GM23248 (cell line): ENCODE measurements at places on chromosomes 6 and 20.

GRCh38 chr6:89970072-89970471 is 75.8 kb downstream of the GJA10 start:
- DNase-seq: no peak

DNA sequence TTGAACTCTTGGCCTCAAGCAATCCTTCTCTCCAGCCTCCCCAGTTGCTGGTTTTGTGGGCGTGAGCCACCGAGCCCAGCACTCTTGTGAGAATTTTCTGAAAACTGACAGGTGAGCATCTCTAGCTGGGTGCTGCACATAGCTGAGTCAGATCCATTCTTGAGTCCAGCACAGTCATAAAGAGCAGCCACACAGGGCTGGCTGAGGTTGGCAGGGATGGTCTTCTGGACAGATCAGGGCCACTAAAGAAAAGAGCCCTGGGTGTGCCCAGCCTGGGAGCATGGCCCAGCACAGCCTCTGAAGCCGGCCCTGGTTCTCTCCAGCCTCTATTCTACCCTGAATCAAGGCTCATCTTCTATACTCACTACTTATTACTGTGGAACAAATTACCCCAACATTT is 11.5 kb downstream of the DLGAP4 start:
- no peak for DNase-seq

- DNase-seq: no peak
These were observed 21.1 kb downstream of the AKAP7 start for GRCh38 chr6:131156411-131156810.

GRCh38 chr6:79077715-79078074 is 359 bp downstream of the PHIP start:
- DNase-seq: peak; percentile 64

DNA sequence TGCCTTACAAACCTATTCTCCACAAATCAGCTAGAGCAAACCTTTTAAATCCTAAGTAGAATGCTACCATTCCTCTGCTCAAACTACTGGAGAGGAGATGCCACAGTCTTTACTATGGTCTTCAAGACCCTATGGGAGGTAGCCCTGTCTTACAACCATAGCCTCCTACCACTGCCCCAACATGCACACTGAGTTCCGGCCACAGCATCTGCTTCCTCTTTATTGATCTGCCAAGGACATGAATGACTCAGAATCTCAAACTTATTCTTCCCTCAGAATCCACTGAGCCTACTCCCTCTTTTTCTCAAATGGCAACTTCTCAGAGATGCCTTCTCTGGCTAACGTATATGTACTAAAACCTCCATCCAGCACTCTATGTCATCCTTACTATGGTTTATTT is 12.2 kb upstream of the ANKEF1 start:
- DNase-seq: no peak

DNA sequence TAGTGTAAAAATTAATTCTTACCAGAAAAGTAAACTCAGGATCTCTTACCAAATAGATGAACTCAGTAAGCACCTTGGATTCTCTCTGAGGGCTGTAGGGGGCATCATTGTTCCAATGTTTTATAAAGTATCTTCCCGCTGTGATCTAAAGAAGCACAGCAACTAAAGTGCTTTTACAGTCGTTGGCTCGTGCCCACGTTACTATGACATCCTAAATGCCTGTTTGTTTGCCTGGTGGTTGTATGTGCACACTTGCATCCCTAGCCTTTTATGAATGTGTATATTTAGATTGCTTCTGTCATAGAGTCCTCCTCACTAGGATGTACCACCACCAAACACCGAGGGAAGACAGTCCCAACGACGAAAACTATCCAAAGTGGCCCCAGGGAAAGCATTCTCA is 34.5 kb downstream of the SLX4IP start:
- peak; percentile 84 for DNase-seq

DNA sequence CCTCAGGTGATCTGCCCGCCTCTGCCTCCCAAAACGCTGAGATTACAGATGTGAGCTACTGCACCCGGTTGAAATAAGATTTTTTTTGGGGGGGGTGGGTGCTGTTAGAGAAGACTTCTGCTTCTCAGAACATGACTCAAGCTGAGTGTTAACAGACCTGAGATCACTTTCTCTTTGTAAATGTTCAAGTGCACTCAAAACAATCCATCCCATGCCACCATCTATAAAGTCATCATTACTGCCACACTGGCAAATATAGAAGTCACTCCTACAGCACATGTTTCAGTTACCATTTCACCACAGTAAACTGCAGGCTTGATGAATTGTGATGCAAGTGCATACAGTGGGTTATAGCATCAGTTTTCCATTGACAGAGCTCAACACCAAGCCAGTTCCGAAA is 9.0 kb downstream of the VPS16 start:
- DNase-seq: no peak

DNA sequence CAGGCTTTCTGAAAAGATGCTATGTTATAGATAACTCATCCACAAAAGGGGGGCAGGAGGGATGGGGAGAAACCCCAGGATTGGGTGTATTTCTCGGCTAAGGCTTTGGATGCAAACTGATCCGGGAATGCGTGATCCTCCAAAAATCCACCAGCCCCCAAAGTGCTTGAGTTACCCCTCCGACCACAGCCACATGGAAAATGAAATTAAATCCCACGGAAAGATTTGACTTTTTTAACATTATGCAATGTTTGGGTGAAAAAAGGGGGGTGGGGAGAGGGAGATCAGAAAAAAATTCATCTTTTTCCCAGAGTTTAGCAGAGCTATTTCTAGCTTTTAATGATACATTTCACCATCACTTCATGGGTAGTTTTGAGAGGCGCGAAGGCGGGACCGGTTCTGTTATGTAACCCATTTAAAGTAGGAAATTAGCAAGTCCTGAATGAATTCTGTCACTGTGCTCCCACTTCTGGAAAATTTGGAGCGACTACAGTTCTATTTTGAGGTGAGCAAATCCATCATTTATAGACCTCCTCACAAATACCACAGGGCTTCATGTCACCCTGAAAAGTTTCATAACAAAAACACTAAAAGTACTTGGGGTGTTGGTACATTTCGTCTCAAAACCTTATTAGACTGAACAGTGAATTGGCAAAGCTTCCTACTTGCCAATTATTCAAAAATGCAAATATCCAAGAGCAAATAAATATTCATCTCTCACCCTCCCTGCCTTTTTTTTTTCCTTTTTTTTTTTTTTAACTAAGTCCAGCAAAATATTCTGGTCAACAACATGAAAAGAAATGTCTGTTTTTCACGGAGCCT is 51.9 kb upstream of the NFATC2 start:
- DNase-seq: no peak

- peak; percentile 55 for DNase-seq
These were observed 285.1 kb downstream of the CENPW start for GRCh38 chr6:126625019-126625418.

GRCh38 chr6:121867095-121867494 is 431.6 kb downstream of the GJA1 start:
- peak; percentile 60 for DNase-seq

DNA sequence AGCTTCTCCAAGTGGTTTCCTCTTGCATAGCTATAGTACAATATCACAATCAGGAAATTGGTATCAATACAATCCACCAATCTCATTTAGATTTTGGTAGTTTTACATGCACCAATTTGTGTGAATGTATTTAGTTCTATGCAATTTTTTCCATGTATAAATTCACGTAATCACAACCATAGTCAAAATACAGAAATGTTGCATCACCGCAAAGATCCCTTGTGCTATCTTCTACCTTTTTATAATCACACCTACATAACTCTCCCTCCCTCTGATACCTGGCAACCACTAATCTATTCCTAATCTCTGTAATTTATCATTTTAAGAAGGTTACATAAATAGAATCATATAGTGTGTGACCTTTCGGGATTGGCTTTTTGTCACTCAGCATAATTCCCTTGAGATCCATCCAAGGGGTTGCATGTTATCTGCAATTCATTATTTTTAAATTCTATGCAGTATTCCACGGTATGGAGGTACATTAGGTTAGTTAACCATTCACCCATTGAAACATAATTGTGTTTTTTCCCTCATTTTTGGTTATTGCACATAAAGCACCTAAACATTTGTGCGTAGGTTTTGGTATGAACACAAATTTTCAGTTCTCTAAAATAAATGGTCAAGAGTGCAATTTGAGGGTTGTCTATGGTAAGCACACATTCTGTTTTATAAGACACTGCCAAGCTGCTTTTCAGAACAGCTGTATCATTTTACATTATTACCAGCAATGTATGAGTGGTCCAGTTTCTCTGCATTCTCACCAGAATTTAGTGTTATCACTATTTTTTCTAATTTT is 95.1 kb upstream of the SLC22A23 start:
- no peak for DNase-seq

- peak; percentile 81 for DNase-seq
These were observed 89.0 kb upstream of the KCNK16 start for GRCh38 chr6:39411465-39411864.

GRCh38 chr6:110814102-110815014 is 911 bp downstream of the CDK19 start:
- DNase-seq: peak; percentile 84

- peak; percentile 42 for DNase-seq
These were observed 178.7 kb downstream of the OTOR start for GRCh38 chr20:16926626-16927430.

DNA sequence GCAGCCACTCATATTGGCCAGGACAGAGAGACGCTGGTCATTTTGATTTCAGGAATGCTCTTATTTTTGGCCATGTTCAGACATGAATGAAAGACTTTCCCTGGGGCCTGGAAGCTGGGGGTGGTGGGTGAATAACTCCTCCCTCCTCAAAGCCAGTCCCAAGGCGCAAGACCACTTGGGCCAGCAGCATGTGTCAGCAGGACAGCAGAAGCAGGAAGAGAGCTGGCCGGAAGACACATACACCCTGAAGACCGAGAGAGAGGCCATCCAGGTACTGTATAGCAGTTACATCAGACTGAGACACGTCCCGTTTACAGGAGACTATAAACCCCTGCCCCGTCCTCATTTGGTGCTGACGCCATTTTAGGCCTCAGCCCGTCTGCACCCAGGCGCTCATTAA is 29.2 kb upstream of the ULBP3 start:
- no peak for DNase-seq

- DNase-seq: no peak
These were observed 68.8 kb downstream of the ZBTB2 start for GRCh38 chr6:151322570-151322969.

- DNase-seq: no peak
These were observed 6.0 kb downstream of the APMAP start for GRCh38 chr20:24986436-24987015.

- no peak for DNase-seq
These were observed 44.6 kb downstream of the TULP4 start for GRCh38 chr6:158356586-158357546.

DNA sequence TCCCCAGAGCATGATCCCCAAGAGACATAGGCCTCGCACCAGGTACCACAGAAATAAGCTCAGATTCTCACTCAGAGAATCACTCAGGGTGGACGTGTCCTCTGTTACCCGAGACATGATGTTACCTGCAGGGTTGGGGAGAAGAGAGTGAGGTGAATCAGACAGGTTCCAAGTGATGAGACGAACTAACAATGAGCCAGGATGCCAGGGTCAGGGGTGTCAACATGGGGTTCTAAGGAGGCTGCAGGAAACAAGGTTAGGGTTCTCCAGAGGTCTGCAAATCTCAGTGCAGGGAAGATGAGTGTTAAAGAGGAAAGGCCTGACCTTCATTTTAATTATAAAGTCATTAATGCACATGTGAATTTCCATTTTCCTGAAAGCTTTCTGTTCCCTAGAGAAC is 2.5 kb downstream of the TAP1 start:
- no peak for DNase-seq

- peak; percentile 41 for DNase-seq
These were observed 71.8 kb upstream of the DSP start for GRCh38 chr6:7469696-7470095.

- DNase-seq: peak; percentile 86
These were observed 3.8 kb downstream of the EFHC1 start for GRCh38 chr6:52423971-52424381.

DNA sequence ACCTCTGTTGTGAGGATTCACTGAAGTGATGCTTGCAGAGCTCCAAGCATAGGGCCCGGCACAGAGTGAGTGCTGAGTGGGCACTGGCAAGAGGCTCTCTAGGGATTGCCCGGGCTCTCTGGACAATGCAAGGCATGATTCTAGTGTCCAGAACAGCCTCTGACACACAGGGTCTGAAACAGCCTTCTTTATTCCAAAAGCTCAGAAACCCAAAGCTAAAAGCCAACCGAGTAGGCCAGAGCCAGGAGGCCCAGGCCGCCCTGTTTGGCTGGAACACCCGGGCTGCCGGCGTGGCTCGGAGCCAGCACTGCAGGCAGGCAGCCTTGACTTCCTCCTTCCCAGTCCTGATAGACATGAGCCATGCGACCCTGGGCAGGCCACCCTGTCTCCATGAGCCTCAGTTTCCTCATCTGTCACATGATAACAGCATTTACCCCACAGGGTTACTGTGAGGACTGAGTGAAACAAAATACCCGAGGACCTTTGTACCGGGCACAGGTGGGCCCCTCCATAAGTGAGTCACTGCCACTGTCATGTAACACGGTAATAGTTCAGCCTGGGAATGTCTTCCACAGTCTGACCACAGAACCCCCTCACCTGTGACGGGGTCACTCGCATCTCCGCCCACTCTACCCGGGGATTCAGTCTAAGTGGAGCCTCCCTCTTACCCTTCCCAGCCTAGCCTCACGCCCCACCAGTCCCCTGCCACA is 51.5 kb downstream of the PTPRT start:
- no peak for DNase-seq

- no peak for DNase-seq
These were observed 13.8 kb upstream of the PM20D2 start for GRCh38 chr6:89132057-89132456.

- no peak for DNase-seq
These were observed 287.1 kb upstream of the SPTLC3 start for GRCh38 chr20:12721636-12722035.

GRCh38 chr20:32977281-32978008 is 26.8 kb downstream of the SUN5 start:
- DNase-seq: no peak

DNA sequence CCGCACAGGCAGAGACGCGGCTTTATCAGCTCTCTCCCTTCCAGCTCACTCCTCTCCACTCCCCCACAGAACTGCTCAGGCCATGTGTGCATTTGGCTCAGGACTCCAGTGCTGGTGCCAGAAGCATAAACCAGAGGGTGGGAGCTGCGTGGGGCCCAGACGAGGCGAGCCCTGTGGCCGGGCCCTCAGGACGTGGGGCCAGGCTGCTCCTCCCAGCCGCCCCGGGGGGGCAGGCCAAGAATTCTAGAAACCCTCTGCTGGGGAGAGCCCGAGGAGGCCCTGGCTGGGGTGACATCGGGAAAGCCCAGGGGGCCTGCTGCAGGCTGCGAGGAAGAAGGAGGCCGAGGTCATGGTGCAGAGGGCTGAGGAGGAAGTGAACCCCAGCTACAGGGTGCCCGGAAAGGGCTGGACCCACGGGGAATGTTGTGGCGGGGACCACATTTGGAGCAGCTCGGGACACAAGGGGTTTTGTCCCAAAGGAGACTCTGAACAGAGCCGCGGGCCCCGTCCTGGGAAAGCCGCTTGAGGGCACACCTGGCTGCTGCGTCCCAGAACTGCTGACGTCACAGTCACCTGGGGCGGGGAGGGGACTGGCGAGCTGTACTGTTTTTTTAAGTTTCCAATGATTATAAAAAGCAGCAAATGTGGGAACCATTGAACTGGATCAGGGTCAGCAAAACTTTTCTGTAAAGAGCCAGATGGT is 107.1 kb downstream of the BANF2 start:
- peak; percentile 83 for DNase-seq
